CD4-positive, alpha-beta T cell treated with Interferon alpha-2 for 1 hour (primary cell): ENCODE measurements at places on chromosomes 3 and 15.

- no peak for DNase-seq
These were observed 102.1 kb downstream of the FBXL22 start for GRCh38 chr15:63699101-63699785.

- DNase-seq = no peak
These were observed 218.7 kb downstream of the ISL2 start for GRCh38 chr15:76555247-76555646.

DNA sequence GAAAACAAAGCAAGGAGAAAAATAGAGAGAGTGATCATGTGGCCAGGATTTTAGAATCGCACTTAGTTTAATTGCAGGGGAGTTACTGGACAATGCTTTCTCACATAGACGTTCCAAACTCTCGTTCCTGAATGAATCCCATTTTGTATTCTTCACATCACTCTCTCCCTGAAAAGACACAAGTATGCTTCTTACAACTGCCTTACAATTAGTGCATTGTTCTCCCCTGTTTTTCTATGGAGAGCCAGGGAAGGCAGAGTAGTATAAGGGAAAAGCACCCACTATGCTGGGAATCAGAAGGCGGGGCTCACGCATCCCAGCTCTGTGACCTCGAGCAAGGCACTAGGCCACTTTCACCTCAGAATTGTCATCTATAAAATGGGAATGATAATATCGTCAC is 14.4 kb downstream of the TMOD2 start:
- no peak for DNase-seq

DNA sequence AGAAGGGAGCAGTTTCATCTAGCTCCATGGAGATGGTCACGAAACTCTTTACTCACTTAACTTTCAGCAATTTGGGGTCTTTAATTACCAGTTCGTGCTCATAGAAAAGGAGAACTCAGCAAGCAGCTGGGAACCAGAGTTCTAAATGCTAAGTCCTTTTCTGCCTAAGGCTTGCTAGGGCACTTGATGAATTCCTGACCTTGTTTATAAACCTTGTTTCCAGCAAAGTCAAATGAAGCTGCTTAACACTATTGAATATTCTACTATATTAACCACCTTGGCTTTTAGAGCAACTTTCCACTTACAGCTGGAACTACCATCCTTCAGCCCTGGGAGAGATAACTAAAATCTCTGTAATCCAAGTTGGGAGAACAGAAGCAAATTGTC is 79.5 kb upstream of the TSC22D2 start:
- DNase-seq = no peak

- DNase-seq = no peak
These were observed 6.3 kb upstream of the HEXA start for GRCh38 chr15:72382146-72382545.

GRCh38 chr3:141083226-141083625 is 32.1 kb downstream of the SPSB4 start:
- no peak for DNase-seq

DNA sequence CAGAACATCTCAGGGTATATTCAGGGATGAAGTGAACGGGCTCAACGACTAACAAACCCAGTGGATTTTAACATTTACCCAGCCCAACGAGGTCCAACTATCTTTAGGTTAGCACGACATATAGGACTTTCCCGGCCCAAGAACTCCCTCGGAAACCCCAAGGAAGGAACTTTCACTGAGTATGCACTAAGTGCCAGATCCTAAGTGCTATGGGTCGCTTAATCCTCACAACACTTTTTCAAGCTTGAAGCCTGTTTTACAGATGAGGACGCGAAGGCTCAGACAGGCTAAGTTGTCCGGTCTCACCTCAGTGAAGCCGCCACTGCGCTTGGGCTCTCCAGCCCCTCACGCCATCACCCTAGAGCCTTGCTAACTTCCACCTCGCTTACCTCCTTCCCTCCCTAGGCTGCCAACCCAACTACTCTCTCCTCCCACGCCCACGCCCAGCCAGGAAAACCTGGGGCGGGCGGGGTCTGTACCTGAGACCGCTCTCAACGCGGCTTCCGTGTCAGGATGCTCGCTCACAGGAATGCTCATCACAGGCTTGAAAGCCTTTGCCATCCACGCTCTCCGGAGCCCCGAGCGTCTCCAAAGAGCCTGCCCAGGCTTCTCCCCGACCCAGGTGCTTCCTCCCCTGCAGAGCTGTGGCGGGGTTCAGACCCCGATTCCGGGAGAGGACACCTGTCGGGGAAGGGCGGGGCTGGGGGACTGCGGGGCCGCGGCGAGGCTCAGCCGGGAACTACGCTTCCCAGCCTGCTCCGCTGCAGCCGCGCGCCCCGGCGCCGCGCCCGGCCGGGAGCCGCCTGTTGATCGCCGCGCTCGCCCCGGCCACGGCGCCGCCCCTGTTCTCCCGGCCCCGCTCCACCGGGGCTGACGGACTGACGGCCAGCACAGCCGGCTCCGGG is at the start of gene TMOD2:
Gene TMOD2 (plus strand): TSS at position 806 of the 905 bp plus-strand sequence. CDS start 14,845 bp downstream, outside the sequence.
- peak; percentile 62 for DNase-seq

- DNase-seq = peak; percentile 91
These were observed 5.0 kb downstream of the ARID3B start for GRCh38 chr15:74545776-74546656.

DNA sequence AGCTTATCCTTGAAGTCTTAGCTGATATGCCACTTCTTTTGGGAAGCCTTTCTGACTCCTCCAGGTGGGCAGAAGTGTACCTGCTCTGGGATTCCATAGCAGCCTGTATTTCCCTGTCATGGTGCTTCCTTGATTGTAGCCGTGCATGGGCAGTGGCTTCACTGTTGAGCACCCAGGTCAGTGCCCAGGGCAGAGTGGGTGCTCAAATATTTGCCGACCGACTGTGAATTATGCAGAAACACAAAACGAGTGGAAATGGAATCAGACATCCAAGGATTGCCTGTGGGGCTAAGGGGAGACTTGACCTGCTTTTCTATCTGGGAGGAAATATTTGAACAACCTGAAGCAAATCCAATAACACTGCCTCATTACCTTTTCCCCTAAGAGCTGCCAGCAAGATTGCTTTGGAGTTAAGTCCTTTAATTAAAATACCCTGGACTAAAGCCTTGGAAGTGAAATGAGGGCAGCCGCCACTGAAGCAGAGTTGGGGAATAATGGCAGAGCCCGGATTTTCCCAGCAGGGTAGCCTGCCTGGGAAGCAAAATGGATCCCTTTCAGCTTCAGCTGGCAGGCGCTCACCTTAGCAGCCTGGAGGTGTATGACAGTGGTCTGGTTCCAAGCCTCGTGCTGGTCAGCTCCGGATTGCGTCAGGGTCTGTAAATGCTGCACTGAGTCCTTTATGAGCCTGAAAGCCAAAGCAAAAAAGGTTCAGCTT is 14.9 kb downstream of the ACOX2 start:
- no peak for DNase-seq

- no peak for DNase-seq
These were observed 56.5 kb downstream of the CLDN11 start for GRCh38 chr3:170475092-170475685.

DNA sequence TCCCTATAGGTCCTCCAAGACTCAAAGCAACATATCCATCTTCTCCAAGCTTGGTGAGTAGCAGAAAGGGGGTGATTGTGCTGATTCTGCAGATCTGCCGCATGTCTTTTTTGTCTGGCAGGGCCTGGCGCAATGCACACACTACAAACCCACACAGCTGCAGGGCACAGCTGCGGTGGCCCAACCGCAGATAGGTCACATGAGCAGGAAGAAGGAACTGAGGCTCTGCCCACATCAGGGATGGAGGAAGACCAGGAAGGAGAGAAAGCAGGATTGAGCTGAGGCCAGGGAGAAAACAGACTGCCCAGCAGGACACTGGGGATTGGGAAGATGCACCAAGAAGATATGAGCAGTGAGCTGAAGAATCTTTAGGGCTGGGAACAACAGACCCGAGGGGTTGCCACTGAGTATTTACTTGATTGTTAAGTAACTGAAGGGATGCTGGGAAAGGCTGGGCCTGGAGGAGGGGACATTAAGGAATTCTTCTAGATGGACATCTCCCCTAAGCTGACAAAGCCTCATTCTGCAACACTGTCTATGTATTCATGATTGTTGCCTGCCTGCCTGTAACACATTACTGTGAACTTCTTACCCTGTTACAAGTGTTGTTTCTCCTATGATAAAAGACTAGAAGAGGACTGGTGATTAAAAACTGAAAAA is 126.7 kb downstream of the MYLK start:
- DNase-seq = no peak

GRCh38 chr3:16411441-16411840 is 102.1 kb downstream of the RFTN1 start:
- no peak for DNase-seq

DNA sequence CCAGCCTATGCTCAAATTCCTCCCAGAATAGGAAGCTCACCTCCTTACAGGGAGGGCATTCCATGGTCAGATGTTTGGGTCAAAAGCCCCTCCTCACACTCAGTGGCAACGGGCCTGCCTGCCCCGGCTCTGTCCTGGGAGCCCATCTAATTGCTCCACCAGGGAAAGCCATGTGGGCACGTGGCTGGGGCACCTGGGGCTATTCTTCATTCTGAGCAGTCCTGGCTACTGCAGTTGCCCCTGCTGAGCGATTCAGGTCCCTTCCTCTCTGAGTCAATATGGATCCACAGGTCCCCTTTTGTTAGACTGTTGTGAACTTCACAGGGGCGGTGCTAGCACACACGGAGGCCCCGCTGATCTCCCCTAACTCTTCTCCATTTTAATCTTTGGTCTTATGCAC is 39.4 kb downstream of the TPRA1 start:
- no peak for DNase-seq

- no peak for DNase-seq
These were observed 280.7 kb upstream of the ARHGEF26 start for GRCh38 chr3:153840487-153840886.

DNA sequence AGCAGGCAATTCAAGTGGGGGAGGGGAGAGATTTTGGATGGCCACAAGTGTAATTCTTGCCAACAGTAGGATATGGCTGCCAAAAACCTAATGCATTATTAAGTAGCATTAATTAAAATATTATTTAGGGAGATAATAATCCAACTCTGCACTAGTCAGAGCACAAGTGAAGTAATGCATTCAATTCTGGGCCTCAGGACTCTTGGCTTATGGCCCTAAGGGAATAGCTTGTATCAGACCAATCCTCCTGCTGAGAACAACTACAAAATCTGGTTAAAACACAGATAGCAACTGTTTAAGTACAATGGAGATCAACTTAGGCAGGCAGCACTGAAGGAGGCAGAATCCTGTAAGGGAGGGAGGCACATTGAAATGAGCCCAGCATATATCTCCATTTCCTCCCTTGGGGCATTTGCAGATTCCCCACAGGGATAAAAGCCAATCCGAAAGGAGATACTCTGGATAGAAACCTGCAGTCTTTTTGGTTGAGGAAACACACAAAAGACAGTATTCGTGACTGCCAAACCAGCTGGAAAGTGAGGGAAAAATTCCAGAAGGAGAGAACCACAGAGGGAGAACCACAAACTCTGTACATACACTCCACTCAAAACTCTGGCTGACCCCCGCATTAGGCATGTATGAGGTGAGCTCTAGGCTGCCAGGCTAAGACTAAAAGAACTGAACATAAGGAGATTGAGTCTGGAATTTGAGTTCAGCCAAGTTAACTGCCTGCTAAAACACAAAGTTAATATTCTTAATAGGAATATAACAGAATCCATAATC is 57.4 kb downstream of the ETFA start:
- no peak for DNase-seq

DNA sequence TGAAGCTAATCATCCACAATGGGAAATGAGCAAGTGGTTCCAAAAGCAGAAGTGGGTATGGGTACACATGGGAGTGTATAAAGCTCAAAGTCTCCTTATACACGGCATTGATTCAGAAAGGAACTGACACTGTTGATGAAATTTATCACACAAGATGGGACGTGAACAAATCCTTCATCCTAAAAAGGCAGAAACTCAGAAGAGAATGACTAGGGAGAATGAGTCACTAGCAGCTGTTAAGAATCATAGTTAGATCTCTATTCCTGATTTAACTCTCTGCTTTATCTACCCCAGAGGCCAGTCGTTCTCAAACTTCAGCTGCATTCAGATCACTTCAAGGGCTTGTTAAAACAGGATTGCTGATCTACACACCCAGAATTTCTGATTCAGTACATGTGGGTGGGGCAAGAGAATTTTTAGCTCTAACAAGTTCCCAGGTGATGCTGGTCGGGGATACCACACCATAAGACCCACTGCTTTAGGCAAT is 97.7 kb upstream of the PHLDB2 start:
- no peak for DNase-seq
